Dorsolateral prefrontal cortex (tissue), 122 donors: ENCODE measurements at places on chromosomes 7 and 10.

DNA sequence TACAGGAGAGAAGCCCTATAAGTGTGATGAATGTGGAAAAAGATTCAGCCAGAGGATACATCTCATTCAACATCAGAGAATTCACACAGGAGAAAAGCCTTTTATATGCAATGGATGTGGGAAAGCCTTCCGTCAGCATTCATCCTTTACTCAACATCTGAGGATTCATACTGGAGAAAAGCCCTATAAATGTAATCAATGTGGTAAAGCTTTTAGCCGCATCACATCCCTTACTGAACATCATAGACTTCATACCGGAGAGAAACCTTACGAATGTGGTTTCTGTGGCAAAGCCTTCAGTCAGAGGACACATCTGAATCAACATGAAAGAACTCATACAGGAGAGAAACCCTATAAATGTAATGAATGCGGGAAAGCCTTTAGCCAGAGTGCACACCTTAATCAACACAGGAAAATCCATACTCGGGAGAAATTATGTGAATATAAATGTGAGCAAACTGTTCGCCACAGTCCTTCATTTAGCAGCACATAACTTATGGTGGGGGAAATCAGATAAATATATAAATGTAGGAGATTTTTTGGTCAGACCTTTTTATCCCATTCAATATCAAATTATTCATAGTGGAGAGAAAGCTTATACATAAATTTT is 12.1 kb upstream of the MRPS17 start:
- DNase-seq = no peak

- peak; percentile 55 for DNase-seq
Observed at GRCh38 chr7:127251036-127251464, 1.7 kb downstream of the GRM8 start.

GRCh38 chr10:125233726-125234125 is 73.4 kb upstream of the CTBP2 start:
- no peak for DNase-seq

- no peak for DNase-seq
Observed at GRCh38 chr10:110399106-110399964, 94.6 kb upstream of the SMNDC1 start.

- no peak for DNase-seq
Observed at GRCh38 chr7:1114088-1114487, 26.2 kb downstream of the GPER1 start.

- no peak for DNase-seq
Observed at GRCh38 chr10:56135828-56136227, 225.2 kb downstream of the ZWINT start.

- DNase-seq = peak; percentile 14
Observed at GRCh38 chr7:95723583-95724180, 48.7 kb upstream of the DYNC1I1 start.

GRCh38 chr10:118496525-118496924 is 98.9 kb downstream of the PRLHR start:
- no peak for DNase-seq

DNA sequence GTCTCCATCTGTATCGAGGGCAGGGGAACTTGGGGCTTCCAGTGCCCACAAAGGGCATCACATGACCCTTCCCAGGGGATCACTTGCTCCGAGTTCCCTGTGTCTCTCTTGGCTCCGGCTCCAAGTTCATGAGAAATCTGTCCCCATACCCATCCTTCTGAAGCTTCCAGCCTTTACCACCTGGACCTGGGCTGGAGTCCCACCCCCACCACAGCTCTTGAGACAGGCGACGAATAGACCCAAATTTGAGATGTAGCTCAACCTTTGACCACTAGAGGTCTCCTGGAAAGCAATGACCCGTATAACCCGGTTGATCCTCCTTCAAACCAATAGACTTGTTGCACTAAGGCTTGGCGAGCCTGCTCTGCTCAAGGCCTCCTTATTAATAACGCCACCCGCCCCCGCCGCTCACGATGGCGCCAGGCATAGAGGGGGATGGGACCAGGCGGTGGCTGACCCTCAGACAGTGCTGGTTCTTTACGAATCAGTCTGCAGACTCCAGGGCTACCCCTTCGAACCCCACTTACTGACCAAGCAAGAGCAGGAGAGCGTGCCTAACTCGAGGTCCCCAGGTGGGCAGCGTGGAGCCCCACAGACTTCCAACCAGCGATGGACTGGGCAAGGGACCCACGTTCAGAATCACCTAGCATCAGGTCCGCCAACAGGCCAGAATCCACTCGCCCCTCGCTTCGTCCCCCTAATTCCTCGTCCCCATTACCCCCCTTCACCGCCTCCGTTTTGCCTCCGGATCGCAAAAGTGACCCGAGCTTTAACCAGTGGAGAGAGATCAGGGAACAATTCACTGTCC is 4.4 kb upstream of the ARID5B start:
- peak; percentile 48 for DNase-seq

DNA sequence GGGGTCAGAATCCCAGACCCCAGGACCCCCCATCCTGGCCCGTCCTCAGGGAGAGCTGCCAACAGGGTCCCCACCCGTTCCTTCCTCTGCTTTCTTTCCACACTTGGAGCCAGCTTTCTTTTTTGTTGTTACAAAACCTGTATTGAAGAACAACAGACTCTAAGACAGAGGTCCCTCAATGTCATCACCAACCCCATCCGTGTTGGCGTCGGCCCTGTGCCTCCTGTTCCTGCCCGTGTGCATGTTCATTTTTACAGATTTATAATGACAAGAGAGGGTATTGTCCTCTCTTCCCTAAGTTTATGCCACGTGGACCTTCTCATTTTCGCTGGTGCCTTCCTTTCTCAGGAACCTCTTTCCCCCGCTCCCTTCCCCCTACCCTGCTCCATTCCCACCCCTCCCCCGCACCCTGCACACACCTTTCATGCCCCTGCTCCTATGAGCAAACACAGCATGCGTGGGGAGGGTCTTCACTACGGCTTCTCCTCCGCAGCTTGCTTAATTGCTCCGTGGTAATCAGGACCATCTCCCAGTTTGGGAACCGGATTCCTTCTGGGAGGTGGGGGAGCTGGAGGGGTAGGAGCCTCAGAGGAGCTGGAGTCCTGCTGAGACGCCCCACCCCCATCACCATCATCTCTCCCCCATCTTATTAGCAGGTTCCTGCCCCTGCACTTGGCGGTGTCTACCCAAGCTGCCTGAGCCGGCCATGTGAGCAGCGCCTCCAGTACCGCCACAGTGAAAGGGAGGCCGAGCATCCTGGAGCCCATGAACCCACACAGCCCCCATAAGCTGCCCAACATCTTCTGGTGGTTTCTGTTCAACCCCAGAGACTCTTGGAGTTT is 88.0 kb upstream of the INSIG1 start:
- no peak for DNase-seq

DNA sequence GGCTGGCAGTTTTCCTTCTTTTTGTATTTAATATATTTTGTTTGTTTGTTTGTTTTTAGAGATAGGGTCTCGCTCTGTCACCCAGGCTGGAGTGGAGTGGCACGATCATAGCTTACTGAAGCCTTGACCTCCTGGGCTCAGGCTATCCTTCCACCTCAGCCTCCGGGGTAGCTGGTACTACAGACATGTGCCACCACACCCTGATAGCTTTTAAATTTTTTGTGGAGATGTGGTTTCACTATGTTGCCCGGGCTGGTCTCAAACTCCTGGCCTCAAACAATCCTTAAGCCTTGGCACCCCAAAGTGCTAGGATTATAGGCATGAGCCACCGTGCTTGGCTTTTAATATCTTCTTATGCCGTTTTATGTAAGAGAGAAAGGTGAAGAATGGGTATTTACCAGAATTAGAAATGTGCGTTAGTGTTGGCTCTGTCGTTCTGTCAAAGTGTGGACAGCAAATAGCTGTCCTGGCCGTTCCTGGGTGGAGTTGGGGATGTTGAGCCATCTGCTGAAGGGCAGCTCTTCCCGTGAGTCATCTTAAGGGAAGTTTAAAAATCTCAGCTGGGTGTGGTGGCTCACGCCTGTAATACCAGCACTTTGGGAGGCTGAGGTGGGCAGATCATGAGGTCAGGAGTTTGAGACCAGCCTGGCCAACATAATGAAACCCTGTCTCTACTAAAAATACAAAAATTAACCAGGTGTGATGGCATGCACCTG is 14.8 kb downstream of the OGDH start:
- DNase-seq = no peak

DNA sequence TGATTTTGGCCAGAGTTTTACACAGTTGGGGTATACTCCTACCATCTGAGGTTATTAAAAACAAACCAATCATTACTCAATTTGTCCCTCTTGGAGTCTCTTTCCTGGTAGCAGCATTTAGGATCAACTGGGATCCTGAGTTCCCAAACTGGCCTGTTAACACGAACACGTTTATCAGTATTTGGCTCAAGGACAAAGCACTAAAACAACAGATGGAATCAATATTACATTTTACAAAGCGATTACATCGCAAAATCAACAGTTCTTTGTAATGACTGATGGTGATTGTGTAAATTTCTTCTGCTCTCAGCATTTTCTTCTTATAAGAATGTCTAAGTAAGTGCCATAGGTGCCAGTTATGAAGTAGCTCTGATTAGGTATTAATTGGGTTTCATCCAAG is 582.9 kb upstream of the ANKRD30A start:
- no peak for DNase-seq

DNA sequence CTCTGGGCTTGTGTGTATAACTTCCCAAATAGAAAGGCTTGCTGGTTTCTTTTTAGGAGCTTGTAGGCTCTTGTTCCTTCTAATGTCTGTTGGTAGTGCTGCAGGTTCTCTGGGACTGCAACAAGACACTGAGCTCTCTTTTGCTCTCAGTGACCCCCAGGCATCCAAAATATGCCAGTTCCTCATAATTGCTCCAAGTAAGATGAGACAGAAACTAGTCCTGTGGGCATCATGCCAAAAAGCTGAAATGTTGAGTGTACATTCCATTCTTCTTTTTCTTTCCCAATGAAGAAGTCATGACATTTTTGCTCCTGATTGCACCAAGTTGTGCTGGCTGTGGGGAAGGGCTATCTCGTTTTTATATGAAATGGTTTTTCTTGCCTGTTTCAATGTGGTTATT is 7.1 kb upstream of the BTBD16 start:
- no peak for DNase-seq

- DNase-seq = no peak
Observed at GRCh38 chr7:98833022-98833421, 36.8 kb downstream of the TMEM130 start.

- DNase-seq = no peak
Observed at GRCh38 chr7:88922944-88923343, 127.4 kb upstream of the TEX47 start.

DNA sequence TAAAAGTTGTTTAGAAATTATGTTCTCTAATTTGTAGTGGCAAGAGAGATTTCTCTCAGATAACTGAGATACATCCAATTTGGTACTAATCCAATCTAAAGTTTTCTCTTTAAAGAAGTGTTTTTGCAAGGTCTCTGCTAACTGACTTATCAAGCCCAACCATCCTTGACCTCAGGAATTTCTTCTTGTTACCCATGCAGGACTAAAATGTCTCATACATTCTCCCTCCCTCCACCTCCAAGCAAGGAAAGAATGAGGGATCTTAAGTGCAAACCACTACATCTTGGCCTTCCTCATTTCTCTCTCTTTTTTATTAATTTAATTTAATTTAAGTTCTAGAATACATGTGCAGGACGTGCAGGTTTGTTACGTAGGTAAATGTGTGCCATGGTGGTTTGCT is 12.8 kb downstream of the NRAP start:
- no peak for DNase-seq

GRCh38 chr10:33224251-33224965 is 110.1 kb downstream of the NRP1 start:
- DNase-seq = no peak

DNA sequence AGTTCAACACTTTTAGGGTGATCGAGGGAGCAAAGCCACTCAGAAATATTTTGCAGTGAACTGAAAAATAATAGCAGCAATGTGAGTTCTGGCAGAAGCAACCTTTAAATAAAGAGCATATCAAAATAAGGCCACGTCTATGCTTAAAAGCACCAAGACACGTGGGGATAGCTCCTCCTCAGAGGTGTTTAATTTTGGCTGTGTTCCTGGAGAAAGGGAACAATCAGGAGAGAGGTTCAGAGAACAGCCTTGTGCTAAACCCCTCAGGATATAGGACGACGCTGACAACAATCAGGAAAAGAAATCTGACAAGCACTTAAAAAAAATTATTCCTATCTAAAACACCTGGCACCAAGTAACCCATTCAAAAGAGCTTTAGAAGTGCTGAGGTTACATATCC is 471.9 kb upstream of the CELF2 start:
- no peak for DNase-seq
